ENCODE measurements at places on chromosomes 3 and 15. TPM values are rescaled to one million over a fixed set of nuclear protein-coding genes. Genes with fewer than 3 reads are reported as not detected.

Gene MYZAP
- total RNA-seq = 30.9 TPM

Gene SLC33A1
- total RNA-seq = 36.5 TPM

Gene CAPN3
- total RNA-seq = 45.4 TPM

Gene NTRK3
- total RNA-seq = 2.8 TPM

GRCh38 chr15:48855501-48856440, 22.2 kb upstream of the EID1 start:
- H3K4me1 ChIP-seq = peaks cover 3% of the 10 kb centered on the region
- no peak overlapping the region for H3K27ac ChIP-seq
- no peaks in the 10 kb centered on the region for H3K36me3 ChIP-seq
- DNase-seq = no peak

- no peak for DNase-seq
- H3K4me3 ChIP-seq = no peak overlapping the region
- no peaks in the 10 kb centered on the region for H3K27me3 ChIP-seq
- no peak overlapping the region for H3K27ac ChIP-seq
- H3K4me1 ChIP-seq = no peaks in the 10 kb centered on the region
- no peaks in the 10 kb centered on the region for H3K36me3 ChIP-seq
Observed at GRCh38 chr15:24684313-24684712, 8.7 kb downstream of the NPAP1 start.

DNA sequence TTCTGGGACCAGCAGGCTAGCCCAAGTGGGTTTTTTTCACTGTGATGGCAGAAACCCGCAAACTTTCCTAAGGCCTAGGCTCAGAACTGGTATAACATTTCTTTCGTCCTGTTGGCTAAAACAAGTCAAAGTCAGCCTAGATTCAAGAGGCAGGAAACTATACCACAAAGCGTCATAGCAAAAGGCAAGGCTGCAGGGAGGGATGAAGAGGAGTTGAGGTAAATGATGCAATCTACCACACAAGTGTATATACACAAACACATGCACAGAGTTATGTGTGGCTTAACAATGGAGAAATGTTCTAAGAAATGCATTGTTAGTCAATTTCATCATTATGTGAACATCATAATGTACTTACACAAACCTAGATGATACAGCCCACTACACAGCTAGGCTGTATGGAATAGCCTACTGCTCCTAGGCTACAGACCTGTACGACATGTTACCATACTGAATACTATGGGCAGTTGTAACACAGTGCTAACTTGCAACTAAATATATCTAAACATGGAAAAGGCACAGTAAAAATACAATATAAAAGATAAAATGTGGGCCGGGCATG, 225.6 kb downstream of the TBL1XR1 start:
- H3K27ac ChIP-seq = no peak overlapping the region
- DNase-seq = no peak
- no peaks in the 10 kb centered on the region for H3K36me3 ChIP-seq
- H3K4me1 ChIP-seq = peaks cover 6% of the 10 kb centered on the region

DNA sequence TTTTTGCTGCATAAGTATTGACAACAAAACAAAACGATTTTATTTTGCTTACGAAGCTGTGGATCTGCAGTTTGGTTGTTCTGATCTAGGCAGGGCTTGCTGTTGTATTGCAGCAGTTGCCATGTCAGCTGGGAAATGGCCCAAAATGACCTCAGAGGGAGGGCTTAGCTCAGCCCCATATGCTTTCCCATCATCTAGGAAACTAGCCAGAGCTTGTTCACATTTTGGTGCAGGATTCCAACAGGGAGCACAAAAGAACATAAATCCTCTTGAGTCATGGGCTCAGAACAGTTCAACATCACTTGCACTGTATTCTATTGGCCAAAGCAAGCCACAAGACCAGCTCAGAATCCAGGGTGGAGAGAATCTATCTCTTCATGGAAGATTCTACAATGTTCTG, 42.2 kb upstream of the ROBO2 start:
- DNase-seq = no peak
- no peaks in the 10 kb centered on the region for H3K27me3 ChIP-seq

- no peaks in the 10 kb centered on the region for H3K27me3 ChIP-seq
- no peaks in the 10 kb centered on the region for H3K4me1 ChIP-seq
- no peak overlapping the region for H3K4me3 ChIP-seq
- no peak for DNase-seq
Observed at GRCh38 chr3:192675958-192676649, 51.2 kb downstream of the FGF12 start.

Measured in upper lobe of right lung (tissue), 1 donor.